Endodermal cell (in vitro differentiated cells): ENCODE measurements at places on chromosomes 11 and 22. TPM values are rescaled to one million over a fixed set of nuclear protein-coding genes. Genes with fewer than 3 reads are reported as not detected.

INS gene
- not detected in 2 replicates for total RNA-seq

DNA sequence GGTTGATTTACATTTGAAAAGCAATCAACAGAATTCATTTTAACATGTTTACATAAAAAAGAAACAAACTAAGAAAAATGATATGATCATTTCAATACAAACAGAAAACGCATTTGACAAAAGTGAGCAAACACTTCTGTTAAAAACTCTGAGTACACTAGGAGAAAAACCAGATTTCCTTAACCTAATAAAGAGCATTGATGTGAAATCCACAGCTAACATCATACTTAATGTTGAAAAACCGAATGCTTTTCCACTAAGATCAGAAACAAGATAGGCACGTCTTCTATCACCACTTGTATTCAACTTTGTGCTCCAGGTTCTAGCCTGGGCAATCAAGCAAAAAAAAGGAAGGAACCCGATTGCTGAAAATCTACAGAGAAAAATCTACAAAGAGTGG lies 227.6 kb downstream of the SBF2 start:
- no peak overlapping the region for H3K27ac ChIP-seq
- H3K4me1 ChIP-seq = peaks cover 5% of the 10 kb centered on the region
- H3K27me3 ChIP-seq = no peaks in the 10 kb centered on the region
- H3K4me3 ChIP-seq = no peak overlapping the region

DNA sequence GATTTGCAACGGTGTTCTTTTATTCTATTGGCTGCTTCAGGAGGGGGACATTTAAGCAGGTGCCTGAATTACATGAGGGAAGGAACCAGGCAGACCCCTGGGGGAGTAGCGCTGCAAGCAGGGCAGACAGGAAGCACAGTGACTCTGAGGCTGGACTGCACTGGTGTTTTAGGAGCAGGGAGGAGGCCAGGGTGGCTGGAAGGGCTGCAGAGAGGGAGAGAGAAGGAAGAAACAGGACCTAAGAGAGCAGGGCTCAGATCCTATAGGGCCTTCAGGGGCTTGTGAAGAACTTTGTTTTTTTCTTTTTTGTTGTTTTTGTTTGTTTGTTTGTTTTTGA lies 62.5 kb upstream of the SORL1-AS1 start:
- no peak for DNase-seq
- no peaks in the 10 kb centered on the region for H3K27me3 ChIP-seq

RELA gene
- total RNA-seq = 34.1 and 40.2 TPM in 2 replicates

- H3K4me1 ChIP-seq = no peaks in the 10 kb centered on the region
- H3K4me3 ChIP-seq = no peak overlapping the region
- H3K27me3 ChIP-seq = no peaks in the 10 kb centered on the region
- no peaks in the 10 kb centered on the region for H3K36me3 ChIP-seq
Observed at GRCh38 chr22:19321757-19322156, 30.2 kb upstream of the CLTCL1 start.

- peak within 1 kb of the TSS; percentile 96 for H3K27ac ChIP-seq
- H3K4me1 ChIP-seq = peaks cover 6% of the 10 kb centered on the region
- H3K4me3 ChIP-seq = peak within 1 kb of the TSS; percentile 100
- H3K36me3 ChIP-seq = peaks cover 11% of the 10 kb centered on the region
- peak; percentile 74 for DNase-seq
Observed at GRCh38 chr11:68460741-68461574, at the start of gene PPP6R3. Gene PPP6R3 (plus strand): TSS chr11:68460752. CDS start chr11:68537665, 76,913 bp downstream.

- no peaks in the 10 kb centered on the region for H3K27me3 ChIP-seq
- peaks cover 8% of the 10 kb centered on the region for H3K36me3 ChIP-seq
- no peak overlapping the region for H3K4me3 ChIP-seq
- peak; percentile 56 for DNase-seq
Observed at GRCh38 chr11:71112454-71112853, 139.9 kb downstream of the SHANK2 start.

DNA sequence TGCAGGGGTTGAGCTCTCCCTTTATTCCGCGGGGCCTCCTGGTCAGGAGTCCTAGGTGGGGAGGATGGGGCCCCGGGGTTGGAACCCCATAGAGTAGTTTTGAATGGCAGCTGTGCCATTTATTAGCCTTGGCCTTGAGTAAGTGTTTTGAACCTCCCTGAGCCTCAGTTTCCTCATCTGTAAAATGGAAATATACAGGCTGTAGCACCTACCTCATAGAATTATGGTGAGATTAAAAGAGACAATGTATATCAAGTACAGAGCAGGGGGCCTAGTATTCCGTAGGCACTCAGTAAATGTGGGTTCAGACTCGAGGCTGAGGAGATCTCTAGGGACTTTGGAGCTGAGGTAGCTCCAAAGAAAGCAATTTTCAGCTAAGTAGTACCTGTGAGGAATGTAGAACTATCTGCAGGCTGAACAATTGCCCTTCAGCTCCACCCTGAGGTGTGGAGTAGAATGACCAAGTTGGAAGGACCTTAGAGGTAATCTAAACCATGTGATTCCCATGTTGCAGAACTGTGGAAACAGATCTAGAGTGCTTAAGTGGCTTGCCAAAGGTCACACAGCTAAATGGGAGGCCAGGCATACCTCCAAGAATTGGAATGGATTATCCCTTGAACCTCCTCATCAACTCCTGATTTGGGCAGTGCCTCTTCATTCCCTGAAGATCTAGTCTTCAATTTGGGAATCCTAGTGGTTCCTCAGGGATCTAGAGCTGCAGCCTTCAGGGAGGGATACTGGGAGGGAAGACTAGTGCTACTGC lies 682 bp downstream of the PGAP2 start:
- DNase-seq = peak; percentile 79
- H3K27ac ChIP-seq = no peak overlapping the region
- H3K36me3 ChIP-seq = no peaks in the 10 kb centered on the region
- H3K4me1 ChIP-seq = no peaks in the 10 kb centered on the region

OR5AS1 gene
- total RNA-seq = not detected in 2 replicates

DNA sequence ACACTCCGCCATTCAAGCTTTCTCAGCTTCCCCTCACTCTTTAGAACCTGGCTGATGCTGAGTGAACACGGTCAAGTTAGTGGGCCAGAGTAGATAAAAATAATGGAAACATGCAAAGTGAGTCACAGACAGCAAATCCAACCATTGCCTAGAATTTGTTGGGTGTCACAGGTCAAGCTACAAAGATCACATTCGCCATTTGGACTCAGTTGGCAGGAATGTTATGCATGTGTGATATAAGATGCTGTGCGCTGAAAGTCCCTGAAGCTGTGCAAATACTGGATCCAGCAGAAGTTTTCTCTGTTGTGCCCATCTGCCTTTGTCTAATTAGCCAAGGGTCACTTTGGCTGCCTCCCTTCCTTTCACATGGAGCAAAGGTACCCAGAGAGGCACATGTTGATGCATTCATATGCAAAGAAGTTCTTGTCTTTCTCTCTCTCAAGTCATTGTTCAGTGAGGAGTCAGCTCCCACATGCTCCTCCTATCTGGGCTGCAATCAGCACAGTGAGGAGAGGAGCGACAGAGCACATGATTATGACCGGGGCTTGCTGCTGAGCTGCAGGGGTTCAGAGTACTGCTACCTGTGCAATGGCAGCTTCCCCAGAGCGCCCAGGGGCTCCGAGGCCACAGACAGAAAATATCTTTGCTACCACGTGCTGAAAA lies 39.7 kb downstream of the FLI1 start:
- peak; percentile 88 for DNase-seq
- H3K27ac ChIP-seq = peak overlapping the region; percentile 27
- H3K36me3 ChIP-seq = no peaks in the 10 kb centered on the region
- peaks cover 21% of the 10 kb centered on the region for H3K27me3 ChIP-seq

- no peaks in the 10 kb centered on the region for H3K27me3 ChIP-seq
- H3K4me3 ChIP-seq = no peak overlapping the region
- H3K27ac ChIP-seq = no peak overlapping the region
- H3K36me3 ChIP-seq = no peaks in the 10 kb centered on the region
- DNase-seq = no peak
- H3K4me1 ChIP-seq = peaks cover 16% of the 10 kb centered on the region
Observed at GRCh38 chr22:35918456-35918855, 110.2 kb downstream of the RBFOX2 start.

DNA sequence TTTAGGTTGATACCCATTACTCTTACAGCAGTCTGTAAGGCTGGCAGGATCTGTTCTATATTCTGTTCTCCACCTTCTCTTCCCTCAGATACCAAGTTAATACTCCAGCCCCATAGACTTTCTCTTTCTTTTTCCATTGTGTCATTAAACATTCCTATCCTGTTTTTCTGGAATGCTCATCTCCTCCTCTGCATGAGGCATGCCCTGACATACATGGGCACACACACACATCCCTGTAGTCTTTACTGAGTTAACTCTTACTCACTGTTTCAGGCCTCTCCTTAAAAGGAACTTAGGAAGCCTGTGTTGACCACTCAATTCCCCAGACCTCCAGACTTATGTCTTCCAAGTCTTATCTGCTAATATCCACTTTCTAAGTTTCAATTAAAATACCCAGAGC lies 476.8 kb downstream of the METTL15 start:
- H3K36me3 ChIP-seq = no peaks in the 10 kb centered on the region
- H3K27ac ChIP-seq = no peak overlapping the region
- H3K4me3 ChIP-seq = no peak overlapping the region
- DNase-seq = no peak

UBASH3B gene
- total RNA-seq = 6.1 and 9.0 TPM in 2 replicates

ST14 gene
- 11.5 to 17.5 TPM (median 16.5 TPM) in 3 replicates for total RNA-seq

DNA sequence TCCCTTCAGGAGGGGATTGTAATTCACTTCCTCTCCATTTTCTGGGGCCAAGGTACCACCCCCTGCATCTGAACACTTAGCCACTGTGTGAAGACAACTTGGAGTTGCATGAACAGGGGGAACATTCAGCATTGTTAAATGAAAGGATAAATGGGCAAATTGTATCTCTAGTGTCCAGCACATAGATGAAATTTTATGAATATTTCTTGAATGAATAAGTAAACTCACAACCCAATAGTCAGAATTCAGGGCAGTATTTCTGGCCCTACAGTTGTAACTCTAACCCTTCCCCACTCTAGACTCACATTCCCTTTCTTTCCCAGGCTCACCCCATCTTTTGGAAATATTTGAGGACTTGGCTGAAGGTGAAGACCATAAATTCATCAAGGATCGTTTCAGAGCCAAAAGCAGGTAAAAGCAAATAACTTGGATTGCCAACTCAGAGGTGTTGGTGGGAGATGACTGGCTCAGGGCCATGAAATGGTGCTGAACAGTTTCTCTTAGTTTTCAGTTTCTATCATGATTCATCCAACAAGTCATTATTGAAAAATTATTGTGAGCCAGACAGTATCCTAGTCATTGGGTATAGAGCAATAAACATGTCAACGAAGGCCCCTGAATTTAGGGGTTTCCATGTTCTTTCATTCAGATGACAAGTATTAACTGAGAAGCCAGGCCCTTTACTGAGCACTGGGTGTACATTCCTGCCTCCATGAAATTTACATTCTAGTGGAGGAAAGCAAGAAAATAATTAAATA lies 33.3 kb upstream of the ZC3H12C start:
- no peaks in the 10 kb centered on the region for H3K36me3 ChIP-seq
- no peak for DNase-seq
- H3K27me3 ChIP-seq = no peaks in the 10 kb centered on the region

TSSK2 gene
- not detected in 3 replicates for total RNA-seq

DNA sequence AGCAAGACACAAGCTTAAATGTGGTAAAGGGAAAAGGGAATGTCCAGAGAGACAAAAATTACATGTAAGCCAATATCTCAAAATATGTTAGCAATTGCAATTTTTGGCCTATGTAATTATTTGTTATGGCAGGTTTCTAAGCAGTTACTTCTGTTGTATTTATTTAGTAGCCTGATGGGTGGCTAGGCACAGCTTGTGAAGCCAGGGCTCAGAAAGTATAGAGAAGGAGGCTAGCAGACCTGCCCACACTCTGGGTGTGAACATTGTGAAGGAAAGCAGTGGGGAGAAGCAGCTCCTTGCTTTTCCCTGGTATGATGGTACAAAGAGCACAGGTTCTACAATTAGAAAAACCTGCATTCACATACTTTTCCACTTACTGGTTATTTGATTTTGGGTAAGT lies 196.5 kb upstream of the PGR start:
- no peak overlapping the region for H3K4me3 ChIP-seq
- no peaks in the 10 kb centered on the region for H3K4me1 ChIP-seq
- H3K27ac ChIP-seq = no peak overlapping the region
- no peaks in the 10 kb centered on the region for H3K36me3 ChIP-seq

DNA sequence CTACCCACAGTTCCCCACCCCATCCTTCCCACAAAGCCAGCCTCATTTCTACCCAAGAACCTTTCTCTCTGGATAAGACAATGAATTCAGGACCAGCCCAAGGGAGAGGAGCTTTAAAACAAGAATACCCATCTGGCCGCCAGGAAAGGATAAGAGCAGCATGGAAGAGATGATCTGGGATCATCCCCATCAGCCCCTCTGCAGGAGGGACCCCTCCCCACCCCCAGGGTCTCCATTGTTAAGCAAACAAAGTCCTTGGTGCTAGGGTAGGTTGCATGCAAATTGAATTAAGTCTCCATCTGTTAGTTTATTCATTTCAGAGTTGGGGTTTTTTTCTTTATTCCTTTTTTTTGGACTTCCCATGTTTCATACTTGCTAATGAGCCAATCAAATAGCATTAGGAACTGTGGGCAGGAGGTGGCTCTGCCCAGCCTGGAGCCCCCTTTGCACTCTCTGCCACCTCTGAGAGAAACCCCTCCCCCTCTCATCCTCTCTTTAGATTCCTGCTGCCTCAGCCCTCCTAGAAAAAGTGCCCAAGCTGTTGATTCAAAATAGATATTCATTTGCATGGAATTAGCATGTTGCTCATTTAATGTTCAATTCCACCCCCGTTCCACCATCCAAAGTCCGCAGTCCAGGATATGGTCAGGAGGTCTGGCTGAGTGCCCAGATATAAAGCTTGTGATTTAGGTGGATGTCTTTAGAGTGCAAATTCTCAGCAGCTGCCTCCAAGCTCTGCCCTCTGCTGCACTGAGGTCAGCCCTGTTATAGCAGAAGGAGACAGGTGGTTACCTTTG lies 138.5 kb upstream of the NCAM1 start:
- peak; percentile 93 for DNase-seq
- H3K27me3 ChIP-seq = peaks cover 85% of the 10 kb centered on the region
- peaks cover 21% of the 10 kb centered on the region for H3K4me1 ChIP-seq

TRPC6 gene
- 4.1 and 5.1 TPM in 2 replicates for total RNA-seq

POTEH gene
- not detected in 3 replicates for total RNA-seq

BLID gene
- total RNA-seq = not detected in 3 replicates

DBX1 gene
- total RNA-seq = not detected in 2 replicates
